ENCODE measurements at places on chromosomes 5 and 9. TPM values are rescaled to one million over a fixed set of nuclear protein-coding genes. Genes with fewer than 3 reads are reported as not detected.

The AGTPBP1 gene
- 39.0 TPM for total RNA-seq

The GRIN3A gene
- total RNA-seq = 0.11 TPM

The SLIT3 gene
- 16.6 TPM for total RNA-seq

The PLEKHG4B gene
- total RNA-seq = 0.03 TPM

The ALG2 gene
- 16.0 TPM for total RNA-seq

The PCDHGA12 gene
- total RNA-seq = 10.3 TPM

The KCNIP1 gene
- total RNA-seq = 0.57 TPM

The SLC25A2 gene
- total RNA-seq = not detected

The FOXD4L5 gene
- total RNA-seq = 0.11 TPM

The HEMGN gene
- 0.48 TPM for total RNA-seq

The CDH18 gene
- not detected for total RNA-seq

The PCDHGA10 gene
- 11.0 TPM for total RNA-seq

The PSMD5 gene
- total RNA-seq = 13.5 TPM

The LOX gene
- 6.8 TPM for total RNA-seq

The ENTREP1 gene
- 25.1 TPM for total RNA-seq

The IGIP gene
- 15.9 TPM for total RNA-seq

The FOXD4L6 gene
- total RNA-seq = not detected

The TRIM36 gene
- 0.75 TPM for total RNA-seq

The NOL8 gene
- total RNA-seq = 15.6 TPM

The TRIO gene
- total RNA-seq = 89.8 TPM

The FST gene
- total RNA-seq = 1.9 TPM

The LCN12 gene
- total RNA-seq = 20.7 TPM

The PDZD2 gene
- 67.1 TPM for total RNA-seq

The SRD5A1 gene
- 4.2 TPM for total RNA-seq

The KIF24 gene
- total RNA-seq = 0.89 TPM

The SLCO6A1 gene
- total RNA-seq = not detected

The BHMT2 gene
- total RNA-seq = 5.6 TPM

The PTGS1 gene
- 2.9 TPM for total RNA-seq

The SPATA31A7 gene
- total RNA-seq = not detected

The STPG3 gene
- not detected for total RNA-seq

The TERT gene
- total RNA-seq = not detected

The PCDHB10 gene
- 0.94 TPM for total RNA-seq

The CARTPT gene
- total RNA-seq = not detected

The RAPGEF6 gene
- 15.6 TPM for total RNA-seq

The FYB1 gene
- total RNA-seq = 4.5 TPM

The PCDHGB2 gene
- total RNA-seq = 16.2 TPM

The NFIB gene
- total RNA-seq = 129 TPM

The ARL14EPL gene
- not detected for total RNA-seq

The BTNL3 gene
- total RNA-seq = not detected
